ENCODE measurements at places on chromosomes 11 and 22.
A peak's percentile ranks its signal among the peaks of the same experiment; 100 is the strongest.

- DNase-seq, result no peak
Measured at GRCh38 chr11:56783448-56784041, 35.0 kb upstream of the OR9G4 start.

DNA sequence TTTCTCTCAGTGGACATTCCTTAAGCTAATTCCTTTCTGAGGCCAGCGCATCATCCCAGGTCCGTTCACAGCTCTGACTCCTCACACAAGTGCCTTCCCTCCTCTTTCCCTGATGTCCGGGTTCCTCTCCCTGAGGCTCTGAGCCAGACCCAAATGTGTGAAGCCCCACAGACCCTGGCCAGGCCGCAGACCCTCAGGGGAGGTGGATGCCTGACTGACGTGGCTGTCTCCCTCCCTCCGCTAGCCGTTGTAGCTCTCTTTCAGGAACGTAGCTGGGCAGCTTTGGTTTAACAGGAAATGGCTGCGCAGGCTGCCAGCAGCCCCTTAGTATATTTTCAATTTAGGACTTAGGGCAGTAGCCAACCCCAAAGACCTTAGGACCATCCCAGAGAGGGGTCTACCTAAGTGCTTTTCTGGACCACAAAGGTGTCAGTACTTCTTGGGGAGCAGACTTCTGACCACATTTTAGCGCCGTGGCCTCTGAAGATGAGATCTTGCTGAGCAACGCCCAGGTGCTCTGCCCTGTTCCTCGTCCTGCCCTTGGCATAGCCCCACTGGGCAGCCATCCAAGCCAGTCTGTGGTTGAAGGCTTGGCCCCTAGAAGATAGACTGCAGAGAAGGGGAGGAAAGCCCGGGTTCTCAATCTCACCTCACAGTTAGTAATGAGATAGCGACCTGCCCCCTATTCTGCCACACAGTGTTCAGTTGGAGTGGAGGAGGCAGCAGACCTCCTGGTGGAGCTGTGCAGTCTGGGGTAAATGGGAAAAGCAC, 27.0 kb downstream of the MYBPC3 start:
- DNase-seq, result no peak

DNA sequence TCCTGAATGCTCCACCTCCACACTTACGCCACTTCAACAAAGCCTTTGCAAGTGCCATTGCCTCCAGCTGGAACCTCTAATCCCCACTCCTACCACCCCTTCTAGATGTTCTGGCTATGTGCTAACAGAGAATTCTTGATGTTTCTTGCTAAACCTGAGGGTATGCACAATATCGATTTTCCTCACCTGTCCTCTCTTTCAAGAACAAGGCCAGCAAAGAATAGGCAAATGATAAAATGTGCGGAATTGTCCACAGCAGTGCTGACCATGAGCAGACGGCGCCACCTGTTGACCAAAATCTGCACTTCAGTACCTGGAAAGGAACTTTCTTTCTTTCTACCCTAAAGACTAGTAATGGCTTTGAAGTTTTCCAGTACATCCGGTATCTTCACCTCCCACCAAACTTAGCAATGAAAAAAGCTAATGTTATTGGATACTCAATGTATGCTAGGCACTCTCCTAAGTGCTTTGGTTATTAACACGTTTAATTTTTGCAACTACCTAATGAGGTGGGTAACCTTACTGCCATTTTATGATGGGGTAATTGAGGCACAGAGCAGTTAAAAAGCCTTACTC, 3.4 kb downstream of the TIMM10 start:
- DNase-seq, result peak; percentile 65

GRCh38 chr11:69640995-69641581, at the start of gene CCND1:
TSS of gene CCND1 (plus strand) at chr11:69641156. CDS start at chr11:69641314, 158 bp downstream.
- DNase-seq, result peak; percentile 35

GRCh38 chr11:73520353-73521061, 77.4 kb downstream of the FAM168A start:
- DNase-seq, result no peak

DNA sequence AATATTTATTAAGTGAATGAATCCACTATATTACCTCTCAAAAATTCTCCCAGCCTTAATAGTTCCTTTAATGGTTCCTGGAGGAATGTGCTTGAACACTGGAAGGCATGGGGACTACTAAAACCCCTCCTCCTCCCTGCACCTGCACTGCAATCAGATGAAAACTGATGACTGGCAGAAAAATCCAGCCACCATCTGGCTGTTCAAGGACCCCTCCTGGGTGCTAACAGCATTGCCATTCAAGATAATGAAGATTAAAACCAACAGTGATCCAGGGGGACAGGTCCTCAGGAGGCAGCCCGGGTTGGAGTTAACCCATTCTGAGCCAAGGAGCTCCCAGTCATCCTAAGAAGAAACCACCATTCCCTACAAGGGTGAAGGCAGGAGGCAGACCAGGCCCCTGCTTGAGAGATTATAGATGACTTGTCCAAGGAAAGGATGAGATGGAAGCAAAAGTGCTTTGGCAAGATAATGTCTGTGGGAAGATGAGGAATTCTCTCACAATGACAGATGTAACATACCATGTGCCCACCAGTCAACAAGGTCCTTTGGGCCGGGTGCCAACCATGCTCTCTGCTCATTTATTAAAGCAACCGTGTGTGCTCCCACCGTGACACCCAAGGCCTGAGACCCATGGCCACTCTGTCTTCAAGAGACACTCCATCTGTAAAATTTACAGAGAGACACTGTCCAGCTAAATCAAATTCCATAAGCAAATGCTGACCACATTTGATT, 90.6 kb downstream of the LARGE1 start:
- no peak for DNase-seq

DNA sequence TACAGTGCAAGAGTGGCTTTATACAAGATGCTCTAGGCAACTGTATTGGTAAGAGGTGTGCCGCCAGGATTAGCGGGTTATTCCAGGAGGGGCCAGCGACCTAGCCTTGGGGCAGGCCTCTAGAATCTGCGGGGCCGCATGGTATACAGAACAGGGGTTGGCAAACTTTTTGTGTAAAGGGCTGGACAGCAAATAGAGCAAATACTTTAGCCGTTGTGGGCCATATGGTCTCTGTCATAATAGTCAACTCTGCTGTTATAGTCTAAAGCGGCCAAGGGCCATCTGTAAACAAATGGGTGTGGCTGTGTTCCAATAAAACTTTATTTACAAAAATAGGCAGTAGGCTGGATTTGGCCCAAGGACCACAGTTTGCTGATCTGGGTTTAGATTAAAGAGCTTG, 32.6 kb downstream of the FBLN1 start:
- no peak for DNase-seq

GRCh38 chr22:25081409-25081824, 118.2 kb upstream of the CRYBB3 start:
- DNase-seq, result peak; percentile 39

DNA sequence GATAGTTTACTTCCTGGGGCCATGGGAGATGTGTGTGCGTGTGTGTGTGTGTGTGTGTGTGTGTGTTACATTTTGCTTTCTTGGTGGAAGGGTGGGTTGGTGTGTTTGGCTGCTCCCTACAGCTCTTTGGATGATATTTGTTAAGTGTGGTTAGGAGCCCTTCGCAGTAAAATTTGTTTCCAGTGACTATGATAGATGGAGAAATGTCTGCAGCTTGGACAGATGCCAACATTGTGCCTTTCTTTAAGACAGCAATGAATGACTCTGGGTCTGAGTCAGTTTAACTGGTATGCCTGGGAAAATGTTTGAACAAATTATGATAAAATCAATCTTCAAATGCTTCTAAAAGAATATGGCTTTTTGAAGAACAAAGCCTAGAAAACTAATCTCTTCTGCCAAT, 102.7 kb upstream of the TRPC6 start:
- DNase-seq, result no peak

DNA sequence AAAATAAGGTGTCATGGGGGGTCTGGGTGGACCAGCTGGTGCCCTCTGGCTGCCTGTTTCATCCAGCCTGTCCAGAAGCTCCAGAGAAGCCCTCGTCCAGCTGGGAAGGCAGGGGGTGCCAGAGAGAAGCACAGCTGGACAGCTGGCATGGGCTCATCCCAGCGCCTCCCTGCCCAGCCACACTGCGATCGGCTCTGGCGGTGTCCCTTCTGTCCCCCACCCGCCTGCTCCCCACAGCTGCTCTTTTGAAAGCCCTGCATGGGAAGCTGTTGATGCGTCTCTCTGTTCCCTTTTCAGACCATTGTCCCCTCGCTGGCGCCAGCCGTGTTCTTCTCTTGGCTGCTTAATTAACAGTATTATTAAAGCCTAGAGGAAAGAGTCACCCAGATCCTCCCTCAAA, 86.5 kb downstream of the MN1 start:
- no peak for DNase-seq

DNA sequence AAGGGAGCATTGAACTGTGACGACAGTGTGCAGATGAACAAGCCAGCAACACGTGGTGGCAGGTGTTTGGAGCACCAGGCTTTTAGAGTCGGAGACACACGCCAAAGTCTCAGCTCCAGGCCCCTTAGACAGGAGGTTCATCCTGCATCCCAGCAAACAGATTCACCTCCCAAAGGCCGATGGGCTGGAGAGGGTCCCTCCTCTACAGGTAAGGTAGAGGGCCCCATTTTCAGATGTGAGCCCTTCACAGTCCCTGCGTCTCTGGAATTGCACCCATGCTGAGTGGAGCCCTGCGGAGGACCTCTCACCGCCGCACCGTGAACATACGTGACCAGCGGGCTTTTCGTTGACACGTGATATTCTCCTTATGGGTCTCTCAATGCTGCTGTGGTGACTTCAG, 109.0 kb upstream of the B3GAT1 start:
- DNase-seq, result no peak

GRCh38 chr11:2304506-2305139, 2.8 kb downstream of the TSPAN32 start:
- no peak for DNase-seq

DNA sequence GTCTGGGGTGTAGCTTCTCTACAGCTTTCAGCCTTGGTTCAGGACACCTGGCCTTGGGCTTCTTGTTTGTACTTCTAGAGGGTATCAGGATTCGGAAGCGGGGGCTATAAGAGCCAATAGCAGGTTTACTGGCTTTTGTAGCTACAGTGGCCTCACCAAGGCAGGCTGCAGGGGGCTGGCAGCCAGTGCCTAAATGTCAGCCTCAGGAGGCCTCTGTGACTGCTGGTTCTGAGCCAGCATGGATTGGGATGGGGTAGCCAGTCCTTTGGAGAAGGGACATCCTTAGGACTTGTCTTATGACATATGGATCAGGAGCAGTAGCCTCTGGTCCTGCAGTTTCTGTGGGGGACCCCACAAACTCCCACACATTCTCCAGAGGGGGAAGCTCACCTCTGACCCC, 29.9 kb downstream of the EIF3F start:
- no peak for DNase-seq

DNA sequence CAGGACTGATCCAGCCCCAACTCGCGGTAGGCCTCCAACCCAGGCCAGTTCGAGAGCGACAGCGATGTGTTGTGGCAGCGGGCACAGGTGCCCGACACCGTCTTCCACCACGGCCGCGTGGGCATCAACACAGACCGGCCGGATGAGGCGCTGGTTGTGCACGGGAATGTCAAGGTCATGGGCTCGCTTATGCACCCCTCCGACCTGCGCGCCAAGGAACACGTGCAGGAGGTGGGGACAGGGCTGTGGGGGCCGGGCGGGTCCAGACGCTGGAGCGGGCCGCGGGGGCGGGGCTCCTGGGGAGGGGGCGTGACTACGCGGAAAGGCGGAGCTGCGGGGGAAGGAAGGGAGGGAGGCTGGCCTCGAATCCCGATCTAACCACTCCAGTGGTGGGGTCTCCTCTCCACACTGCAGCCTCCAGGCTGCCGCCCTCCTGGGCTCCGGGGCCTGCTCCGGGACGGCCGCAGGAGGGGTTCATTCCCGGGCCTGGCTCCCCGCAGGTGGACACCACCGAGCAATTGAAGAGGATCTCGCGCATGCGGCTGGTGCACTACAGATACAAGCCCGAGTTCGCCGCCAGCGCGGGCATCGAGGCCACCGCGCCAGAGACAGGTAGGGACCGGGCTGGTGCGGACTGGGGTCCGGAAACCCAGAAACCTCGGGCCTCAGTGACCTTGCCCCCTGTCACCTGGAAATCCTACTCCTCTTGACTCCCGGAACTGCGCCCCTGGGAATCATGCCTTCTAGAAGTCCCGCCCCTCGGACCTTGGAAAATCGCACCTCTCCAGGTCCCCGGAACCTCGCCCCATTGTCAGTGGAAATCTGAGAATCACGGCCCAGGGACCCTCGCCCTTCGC, 14.9 kb downstream of the TMEM258 start:
- DNase-seq, result peak; percentile 48

Data from stimulated activated CD4-positive, alpha-beta T cell treated with anti-CD3 and anti-CD28 coated beads, Interleukin-2, amount 100 ng/mL, for 4 hours (primary cell).